ENCODE measurements at places on chromosomes 4 and X.

GRCh38 chr4:151014521-151015458 lies at the start of gene LRBA:
Gene LRBA (minus strand): TSS chr4:151015284. CDS start chr4:151014642, 642 bp downstream.
- peak; percentile 81 for DNase-seq

DNA sequence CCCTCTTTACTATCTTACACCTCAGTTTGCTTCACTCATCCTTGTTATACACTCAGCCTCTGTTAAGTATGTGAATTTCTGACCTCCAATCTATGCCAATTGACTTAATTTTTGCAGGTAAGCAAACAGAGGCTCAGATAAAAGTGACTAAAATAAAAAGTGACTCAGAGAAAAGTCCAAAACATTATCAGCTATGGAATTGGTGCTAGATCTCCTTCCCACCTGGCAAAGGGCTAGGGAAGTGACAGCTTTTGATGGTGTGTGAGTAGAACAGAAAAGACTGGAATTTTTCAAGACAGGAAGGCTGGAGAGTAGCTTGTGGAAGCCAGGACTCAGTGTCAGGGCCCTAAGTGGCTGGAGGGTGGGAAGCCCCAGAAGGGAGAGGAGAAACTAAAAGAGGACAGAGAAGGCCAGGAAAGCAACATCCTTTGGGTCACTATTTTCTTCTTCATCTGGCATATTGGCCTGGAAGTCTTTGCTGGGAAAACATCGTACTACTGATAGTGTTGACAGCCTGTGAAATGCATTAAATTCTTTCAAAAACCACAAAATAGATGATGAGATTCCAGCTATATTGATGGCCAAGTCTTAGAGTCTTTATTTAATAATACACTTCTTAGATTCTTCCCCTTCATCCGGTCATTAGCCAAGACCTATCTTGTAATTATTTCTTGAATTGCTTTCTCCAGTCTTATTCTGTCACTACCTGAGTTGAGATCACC lies 392.8 kb downstream of the RAPGEF2 start:
- no peak for DNase-seq

GRCh38 chr4:187393531-187394344 lies 601.8 kb upstream of the ZFP42 start:
- no peak for DNase-seq

DNA sequence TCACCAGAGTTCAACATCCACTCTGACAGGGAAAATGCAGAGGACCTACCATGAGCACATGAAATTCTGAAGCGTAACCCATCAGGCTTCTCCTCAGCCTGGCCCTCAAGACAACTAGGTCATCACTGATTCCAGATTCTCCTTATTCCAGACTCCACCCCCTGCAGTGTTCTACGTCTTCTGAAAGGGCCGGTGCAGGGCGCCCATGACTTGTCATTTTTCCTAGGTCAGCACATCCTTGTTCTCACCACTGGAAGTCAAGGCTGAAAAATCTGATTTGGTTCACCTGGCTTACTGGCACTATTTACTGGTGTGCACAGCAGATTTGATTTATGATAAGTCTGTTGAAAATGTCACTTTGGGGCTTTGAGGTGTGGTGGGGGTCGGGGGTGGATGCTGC lies 140.9 kb upstream of the KLF3 start:
- no peak for DNase-seq

- DNase-seq, result no peak
These were observed 13.7 kb upstream of the KCTD8 start for GRCh38 chr4:44462259-44462658.
